ENCODE measurements at places on chromosomes 3 and 15. TPM values are rescaled to one million over a fixed set of nuclear protein-coding genes. Genes with fewer than 3 reads are reported as not detected.

SLC28A2 gene
- total RNA-seq = not detected

DUOXA2 gene
- total RNA-seq = not detected

NUP210 gene
- not detected for total RNA-seq

CFAP100 gene
- not detected for total RNA-seq

TM4SF18 gene
- total RNA-seq = under 0.01 TPM

ACP3 gene
- 1.4 TPM for total RNA-seq

C3orf49 gene
- total RNA-seq = not detected

A4GNT gene
- total RNA-seq = not detected

STRA6 gene
- 0.79 TPM for total RNA-seq

SLC30A4 gene
- total RNA-seq = 7.3 TPM

SPINT1 gene
- total RNA-seq = 0.32 TPM

PPIB gene
- total RNA-seq = 1,377 TPM

STRC gene
- total RNA-seq = 0.09 TPM

Data from bronchial smooth muscle cell (primary cell).